ENCODE measurements at places on chromosomes 16 and 17. TPM values are rescaled to one million over a fixed set of nuclear protein-coding genes. Genes with fewer than 3 reads are reported as not detected.

DNA sequence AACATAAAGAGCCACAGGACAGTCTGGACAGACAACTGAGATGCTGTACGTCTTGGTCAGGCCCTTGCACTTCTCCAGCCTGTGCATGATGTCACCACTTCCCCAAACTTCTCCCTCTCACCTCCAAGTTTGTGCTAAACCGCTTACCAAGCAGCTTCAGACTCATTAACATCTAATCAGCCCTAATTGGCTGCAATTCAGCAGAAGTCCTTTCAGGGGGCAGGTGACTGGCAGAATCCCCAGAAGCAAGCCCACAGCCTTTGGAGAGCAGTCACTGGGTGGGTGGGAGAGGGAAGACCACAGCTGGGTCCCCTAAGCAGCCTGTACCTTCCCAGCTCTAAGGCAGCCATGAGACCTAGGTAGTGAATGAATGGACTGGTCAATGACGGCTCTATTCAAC, 161.4 kb downstream of the GRIN2A start:
- DNase-seq: no peak

GRCh38 chr17:19670908-19671307, 22.4 kb downstream of the ALDH3A2 start:
- no peak for DNase-seq

DNA sequence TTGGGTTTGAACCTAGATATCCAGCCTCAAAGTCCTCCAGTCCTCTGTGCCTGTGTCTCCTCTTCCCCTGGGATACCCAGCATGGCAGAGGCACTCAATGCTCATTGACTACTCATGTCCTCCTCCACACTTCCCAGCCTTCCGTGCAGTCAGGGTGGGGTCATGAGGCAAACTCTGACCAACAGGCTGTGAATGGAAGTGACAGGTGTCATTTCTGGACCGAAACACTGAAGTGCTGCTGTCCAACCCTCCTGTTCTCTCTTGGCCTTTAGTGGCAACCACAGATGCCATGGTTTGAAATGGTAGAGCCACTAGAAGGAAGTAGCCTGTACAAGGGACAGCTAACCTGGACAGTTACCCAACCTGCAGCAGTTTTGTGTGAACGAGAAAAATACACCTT, 46.7 kb upstream of the MAP3K14 start:
- no peak for DNase-seq

GRCh38 chr17:55308613-55309391, 44.0 kb downstream of the HLF start:
- DNase-seq: no peak

- peak; percentile 23 for DNase-seq
These were observed 66.9 kb upstream of the RCVRN start for GRCh38 chr17:9971991-9972390.

GRCh38 chr17:7380321-7380720, 568 bp upstream of the TNK1 start:
- no peak for DNase-seq

DNA sequence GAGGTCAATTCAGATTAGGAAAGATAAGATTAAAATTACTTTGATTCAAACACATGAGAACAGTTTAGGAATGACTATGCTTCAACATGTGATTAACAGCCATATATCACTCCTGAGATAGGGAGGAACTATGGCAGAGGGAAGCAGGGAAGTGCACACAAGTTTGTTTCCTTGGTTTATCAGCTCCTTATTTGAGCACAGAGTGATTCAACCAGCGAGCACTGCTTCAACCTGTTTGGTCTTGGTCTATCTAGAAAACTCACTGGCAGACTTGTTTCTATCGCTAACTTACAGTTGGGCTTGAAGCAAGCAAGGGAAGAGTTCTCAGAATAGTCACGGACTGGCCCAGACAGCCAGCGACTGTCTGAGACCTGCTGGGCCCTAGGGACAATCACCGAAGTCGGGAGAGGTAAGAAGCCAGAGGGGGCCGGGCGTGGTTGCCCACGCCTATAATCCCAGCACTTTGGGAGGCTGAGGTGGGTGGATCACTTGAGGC, 23.5 kb downstream of the TUBG1 start:
- no peak for DNase-seq

DNA sequence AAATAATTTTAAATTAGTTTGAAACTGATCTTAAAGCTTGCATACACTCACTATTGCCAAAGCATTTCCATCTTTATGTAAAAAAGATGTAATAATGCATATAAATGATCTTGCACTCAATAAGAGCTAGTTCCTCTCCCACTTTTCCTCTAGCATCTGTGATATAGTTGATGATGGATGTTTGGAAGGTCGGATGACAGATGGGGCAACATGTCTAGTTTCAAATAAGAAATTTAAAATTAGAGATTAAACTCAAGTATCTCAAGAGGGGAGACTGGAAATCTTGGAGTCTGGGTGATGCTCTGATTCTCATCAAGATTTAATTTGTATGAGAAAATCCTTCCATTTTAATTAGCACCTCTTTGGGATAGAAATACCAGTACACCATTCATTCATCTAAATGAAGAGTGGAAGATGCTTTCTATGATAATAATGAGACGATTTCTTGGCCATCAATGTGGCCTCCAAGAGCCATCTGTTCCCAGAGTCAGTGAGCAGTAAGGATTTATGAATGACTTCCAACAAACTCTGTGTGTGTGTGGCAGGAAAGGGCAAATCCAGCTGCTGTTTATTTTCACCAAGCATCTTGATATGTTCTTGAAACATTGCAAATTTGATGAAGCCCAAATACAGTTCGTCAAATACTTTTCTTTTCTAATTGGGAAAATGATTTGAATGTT, 616.3 kb upstream of the CDH8 start:
- no peak for DNase-seq

DNA sequence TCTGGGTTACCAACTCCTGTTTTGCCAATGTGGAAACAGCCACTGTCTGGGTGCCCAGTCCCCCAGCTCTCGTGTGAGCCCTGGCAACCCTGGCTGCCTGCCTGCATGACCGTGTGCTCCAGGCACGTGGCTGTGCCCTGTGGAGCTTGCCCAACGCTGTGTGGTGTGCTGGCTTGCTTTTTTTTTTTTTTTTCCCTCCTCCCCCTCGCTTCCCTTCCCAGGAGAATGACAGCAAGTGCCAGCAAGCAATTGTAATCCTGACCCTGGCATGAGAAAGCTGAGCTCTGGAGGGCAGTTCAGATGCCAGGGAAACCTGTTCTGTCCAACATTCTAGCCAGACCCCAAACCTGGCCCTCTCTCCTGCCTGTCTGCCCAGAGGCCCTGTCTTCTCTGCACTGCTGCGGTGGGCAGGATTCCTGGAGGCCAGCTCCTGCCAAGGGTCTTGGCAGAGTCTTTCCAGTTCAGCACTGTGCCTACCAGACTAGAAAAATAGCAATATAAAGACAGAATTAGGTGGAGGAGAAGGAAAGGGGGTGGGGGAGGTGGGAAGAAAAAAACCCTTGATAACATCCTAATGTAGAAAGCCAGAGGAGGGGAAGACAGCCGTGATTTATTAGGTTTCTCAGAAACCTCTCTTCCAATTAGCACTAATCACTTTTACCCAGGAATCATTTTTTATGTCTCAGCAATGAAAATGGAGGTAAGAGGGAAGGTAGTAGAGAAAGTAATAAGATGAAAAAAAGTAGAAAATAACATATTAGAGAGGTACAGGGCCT, 9.0 kb downstream of the HLF start:
- DNase-seq: no peak

- DNase-seq: peak; percentile 30
These were observed 106.9 kb upstream of the SIAH1 start for GRCh38 chr16:48492133-48492532.

DNA sequence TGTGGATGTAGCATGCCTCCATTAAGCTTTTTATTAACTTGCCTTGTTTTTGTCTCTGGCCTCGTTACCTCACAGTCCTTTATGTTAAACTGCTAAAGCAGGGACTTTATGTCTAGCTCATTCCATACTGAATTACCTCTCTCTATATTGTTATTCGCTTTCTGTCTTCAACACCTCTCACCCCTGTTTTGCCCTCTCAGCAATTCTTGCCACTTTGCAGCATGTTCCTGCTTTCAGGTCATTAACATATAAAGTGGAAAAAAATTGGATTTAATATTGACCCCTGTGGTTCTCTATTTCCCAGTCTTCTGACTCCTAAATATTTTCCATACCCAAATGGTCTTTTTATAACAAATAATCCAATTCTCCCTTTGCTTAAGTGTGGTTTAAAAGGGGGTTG, 810.4 kb upstream of the KIF2B start:
- no peak for DNase-seq

DNA sequence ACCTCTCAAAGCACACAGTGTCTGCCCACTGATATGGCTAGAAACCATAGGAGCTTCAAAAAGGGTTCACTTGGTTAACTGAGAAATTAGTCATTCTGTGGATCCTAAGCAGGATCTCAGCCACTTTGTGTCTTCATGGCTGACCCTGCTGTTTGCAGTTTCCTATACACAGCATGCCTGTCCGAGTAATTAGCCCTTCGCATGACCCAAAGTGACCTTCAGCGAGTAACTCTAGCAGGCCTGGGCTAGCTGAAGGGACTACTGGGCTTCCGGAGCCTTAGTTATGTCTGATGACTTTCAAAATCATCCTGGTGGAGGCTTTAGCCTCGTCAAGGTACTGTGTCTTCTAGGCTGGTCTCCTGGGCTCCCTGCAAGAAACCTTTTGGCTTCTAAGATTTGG, 28.9 kb upstream of the FBXW10B start:
- no peak for DNase-seq

GRCh38 chr17:12342609-12343435, 322.1 kb downstream of the MAP2K4 start:
- DNase-seq: peak; percentile 5

DNA sequence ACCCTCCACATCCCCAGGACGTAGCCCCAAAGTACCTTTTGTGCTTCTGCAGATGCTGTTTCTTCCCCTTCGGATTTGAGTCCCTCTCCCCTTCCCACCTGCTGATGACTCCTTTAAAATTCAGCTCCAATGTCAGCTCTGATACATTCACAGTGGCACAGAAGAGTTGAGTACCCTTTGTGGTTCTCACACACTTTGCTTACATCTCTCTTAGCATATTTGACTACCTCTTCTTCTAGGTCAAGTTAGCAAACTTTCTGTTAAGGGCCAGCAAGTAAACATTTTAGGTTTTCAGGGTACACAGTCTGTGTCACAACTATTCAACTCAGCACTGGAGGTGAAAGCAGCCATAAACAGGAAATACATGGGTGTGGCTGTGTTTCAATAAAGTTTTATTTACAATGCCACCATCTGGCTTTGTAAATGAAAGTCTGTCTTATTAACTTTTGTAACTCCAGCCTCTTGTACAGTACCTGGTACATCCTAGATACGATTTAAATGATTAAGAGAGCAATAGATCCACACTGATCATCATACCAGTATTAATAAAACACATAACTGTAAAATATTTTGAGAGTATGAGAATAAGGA, 161.7 kb downstream of the SOX9 start:
- no peak for DNase-seq

DNA sequence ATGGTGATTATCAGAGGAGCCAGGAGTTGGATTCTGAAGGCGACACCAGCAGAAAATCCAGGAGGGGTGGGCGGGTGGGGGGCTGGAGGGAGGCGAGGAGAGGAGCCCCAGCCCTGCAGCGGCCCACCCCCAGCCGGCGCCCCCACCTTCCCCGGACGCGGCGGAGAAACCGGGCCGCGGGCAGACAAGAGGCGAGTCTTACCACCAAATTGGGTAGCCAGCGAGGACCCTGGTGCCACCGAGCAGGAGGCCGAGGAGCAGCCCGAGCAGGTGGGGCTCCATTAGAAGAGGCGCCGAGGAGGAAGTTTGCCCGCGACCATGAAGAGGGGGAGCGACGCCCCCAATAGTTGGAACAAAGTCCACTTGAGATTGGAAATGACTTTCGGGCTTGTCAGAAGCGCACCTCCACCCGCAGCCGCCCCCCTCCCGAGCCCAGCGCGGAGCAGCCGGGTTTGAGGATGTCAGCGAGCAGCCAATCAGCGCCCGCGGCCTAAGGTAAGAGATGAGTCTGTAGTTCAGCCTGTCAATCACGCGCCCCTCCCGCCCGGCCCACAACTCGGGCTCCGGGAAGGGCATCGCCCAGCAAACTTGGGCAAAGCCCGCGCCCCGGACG, at the start of gene WNT3:
Gene WNT3 (minus strand): TSS at position 377 of the 613 bp plus-strand sequence. CDS start 95 bp downstream, at position 282.
- peak; percentile 17 for DNase-seq

GRCh38 chr16:77117707-77118106, 73.3 kb upstream of the MON1B start:
- DNase-seq: no peak

DNA sequence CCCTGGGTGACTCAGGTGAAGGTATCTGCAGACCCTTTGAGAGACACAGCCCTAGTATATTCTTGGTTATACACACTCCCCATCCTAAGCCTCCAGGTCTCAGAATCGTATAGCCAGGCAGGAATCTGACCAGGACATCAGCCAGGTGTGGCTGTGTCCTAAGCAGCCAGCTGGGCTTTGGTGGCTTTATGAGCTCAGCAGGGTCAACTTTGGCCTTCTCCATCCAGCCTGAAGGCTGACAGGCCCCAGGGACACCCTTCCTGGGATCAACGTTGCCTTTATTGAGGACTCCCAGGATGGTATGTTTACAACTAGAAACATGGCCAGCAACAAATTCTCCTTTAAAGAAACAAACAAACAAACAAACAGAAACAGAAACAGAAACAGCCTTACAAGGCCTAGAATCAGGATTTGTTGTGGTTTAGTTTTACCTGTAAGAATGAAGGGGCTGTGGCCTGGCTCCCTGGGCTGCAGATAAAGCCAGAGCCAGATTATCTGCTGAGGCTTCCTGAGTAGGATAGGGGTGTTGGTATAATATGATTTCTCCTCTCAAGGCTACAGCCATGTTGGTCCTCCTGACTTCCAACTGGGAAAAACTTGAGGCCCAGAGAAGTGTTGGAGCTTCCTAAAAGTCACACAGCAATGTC, 8.5 kb downstream of the KIF19 start:
- no peak for DNase-seq

DNA sequence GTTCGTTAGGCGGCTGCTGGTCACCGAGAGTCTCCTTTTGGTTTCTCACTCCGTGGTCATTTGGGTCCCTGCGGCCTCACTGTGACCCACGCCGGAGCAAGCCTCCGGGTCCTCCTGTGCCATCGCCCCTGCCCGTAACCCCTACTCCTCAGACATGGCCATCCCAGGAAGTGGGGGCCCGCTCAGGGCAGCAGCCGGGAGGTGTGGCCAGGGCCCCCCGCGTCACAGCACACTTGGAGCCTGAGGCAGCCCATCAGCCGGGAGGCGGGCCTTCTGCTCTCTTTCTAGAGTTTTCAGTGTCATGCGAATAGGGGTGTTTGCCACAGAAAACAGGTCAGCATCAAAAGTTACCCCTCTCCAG, 7.9 kb upstream of the WFIKKN1 start:
- no peak for DNase-seq

Gene TEKT5
- not detected for total RNA-seq

Gene PRR15L
- not detected for total RNA-seq

Gene KRT33B
- not detected for total RNA-seq

Gene TNP2
- not detected for total RNA-seq

Gene HEATR9
- total RNA-seq: not detected

Gene CNGB1
- total RNA-seq: not detected

Gene KLHL10
- 0.05 TPM for total RNA-seq

Gene DPEP3
- total RNA-seq: not detected

Gene ABCA9
- 0.02 TPM for total RNA-seq

Gene KRTAP1-5
- total RNA-seq: not detected
